Stimulated activated CD8-positive, alpha-beta memory T cell treated with anti-CD3 and anti-CD28 coated beads, Interleukin-2, amount 100 ng/mL, for 1 hour (primary cell): ENCODE measurements at places on chromosomes 2 and 18.

- no peak for DNase-seq
Measured at GRCh38 chr2:134174711-134175110, 79.2 kb upstream of the MGAT5 start.

GRCh38 chr2:30226144-30227032 lies 4.9 kb upstream of the LBH start:
- no peak for DNase-seq

DNA sequence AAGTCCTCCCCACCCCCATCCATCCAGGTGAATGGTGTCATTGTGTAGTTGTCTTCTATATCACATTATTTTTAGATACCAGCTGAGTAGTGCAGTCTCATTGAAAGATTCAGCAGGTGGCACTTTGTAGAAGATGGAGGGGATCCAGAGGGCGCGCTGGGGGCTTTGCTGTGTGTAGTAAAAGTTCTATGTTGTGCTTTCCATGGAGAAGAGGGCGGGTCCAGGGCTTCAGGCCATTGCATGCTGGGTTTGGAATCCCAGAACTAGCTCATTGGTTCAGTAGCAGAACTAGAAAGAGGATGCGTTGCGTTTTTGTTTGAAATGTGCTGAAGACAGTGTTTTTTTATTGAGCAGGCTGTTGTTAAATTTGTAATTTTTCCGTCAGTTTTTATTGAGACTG lies 120.0 kb downstream of the MAP4K4 start:
- no peak for DNase-seq

DNA sequence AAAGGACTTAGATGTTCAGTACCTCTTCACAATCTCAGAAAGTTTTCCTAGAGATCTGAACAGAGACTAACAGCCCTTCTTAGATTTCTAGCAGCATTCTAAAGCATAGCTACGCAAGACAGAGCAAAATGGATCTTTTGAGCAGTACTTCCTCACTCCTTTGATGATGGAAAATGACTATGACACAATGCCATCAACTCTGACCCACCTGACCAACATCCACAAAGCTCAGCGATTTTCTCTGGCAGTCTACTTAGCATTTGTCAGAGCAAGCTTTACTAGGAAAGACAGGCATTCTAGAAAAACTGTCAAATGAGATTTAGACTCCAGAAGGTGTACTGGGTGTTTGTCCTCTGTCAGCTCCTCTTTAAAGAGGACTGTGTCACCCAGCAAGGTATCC lies 180.9 kb upstream of the ACVR2A start:
- DNase-seq: no peak

GRCh38 chr2:174981331-174981730 lies 23.9 kb downstream of the CHN1 start:
- DNase-seq: no peak

GRCh38 chr2:144198116-144198515 lies 321.8 kb downstream of the ZEB2 start:
- DNase-seq: no peak

GRCh38 chr2:98547092-98547790 lies 61.1 kb downstream of the COA5 start:
- no peak for DNase-seq

- DNase-seq: no peak
Measured at GRCh38 chr2:181203412-181203811, 223.0 kb downstream of the UBE2E3 start.

DNA sequence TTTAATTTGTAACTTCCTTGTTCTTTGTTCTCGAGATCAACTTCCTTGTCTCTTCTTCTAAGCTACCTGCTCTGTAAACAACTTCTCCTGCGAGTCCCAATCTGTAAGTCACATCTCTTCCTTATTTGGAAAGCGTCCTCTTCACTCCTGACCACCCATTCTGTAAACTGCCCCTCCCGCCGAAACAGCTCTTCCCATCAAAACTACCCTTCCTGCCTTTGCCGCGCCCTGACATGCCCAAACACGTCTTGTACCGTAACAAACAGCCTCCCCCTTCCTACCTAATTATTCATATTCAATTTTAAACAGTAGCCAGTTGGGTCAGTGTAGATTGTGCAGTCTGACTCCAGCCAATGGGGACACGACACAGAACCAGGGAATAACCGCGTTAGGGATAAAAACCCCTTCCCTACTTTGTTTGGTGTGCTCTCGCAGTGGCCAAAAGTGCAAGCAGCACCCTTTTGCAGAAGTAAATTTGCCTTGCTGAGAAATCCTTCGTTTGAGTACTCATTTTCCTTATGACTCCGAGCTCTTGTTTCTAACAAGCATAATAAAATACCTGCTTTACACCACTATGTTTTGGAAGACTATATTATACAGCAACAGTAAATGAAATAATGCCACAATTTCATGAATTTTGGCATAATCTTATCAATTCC lies 39.8 kb downstream of the PIAS2 start:
- DNase-seq: no peak

- no peak for DNase-seq
Measured at GRCh38 chr2:37653093-37653492, 18.3 kb downstream of the CDC42EP3 start.

DNA sequence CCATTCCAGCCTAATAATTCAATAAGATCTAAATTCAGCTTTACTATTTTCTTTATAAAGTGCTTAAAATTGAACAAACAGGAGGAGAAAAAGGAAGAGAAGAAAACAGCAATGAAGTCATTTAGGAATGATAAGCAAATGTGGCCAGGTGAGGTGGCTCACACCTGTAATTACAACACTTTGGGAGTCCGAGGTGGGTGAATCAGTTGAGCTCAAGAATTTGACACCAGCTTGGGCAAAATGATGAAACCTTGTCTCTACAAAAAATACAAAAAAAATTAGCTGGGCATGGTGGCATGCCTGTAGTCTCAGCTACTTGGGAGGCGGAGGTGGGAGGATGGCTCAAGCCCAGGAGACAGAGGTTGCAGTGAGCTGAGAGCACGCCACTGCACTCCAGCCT lies 129.0 kb downstream of the CAMKMT start:
- no peak for DNase-seq

DNA sequence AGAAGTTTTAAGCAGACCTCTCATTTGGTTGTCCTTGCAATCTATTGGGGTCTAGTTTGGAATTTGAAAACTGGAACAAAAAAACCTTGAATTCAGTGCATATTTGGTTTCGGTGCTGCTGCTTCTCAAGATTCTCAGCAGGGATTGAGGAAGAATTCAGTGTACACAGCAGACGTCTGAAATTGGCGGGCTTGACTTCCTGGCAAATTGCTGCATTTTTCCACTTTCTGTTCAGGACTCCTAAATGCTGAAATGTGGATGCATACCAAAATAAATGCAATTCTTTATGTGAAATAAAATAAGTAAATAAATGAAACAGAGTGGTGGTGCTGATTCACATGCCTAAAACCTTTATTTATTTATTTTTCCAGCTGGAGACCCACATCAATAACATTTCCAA lies 332.4 kb upstream of the KYNU start:
- no peak for DNase-seq

DNA sequence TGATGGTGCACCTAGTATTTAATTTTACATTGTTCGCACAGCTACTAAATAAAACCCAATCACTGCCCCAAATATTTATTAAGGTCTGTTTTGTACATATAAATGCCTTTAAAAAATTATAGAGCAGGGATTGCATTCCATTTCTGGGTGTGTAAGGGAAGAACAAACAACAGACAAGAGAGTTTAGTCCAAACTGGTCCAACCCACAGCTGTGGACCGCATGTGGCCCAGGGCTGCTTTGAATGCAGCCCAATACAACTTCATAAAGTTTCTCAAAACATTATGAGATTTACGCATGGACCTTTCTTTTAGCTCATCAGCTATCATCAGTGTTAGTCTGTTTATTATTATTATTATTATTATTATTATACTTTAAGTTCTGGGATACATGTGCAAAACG lies 114.8 kb upstream of the LRATD1 start:
- no peak for DNase-seq
